T-cell (primary cell): ENCODE measurements at places on chromosomes 5 and 9.

- DNase-seq = peak; percentile 59
Observed at GRCh38 chr9:130235558-130236435, 29.8 kb upstream of the HMCN2 start.

DNA sequence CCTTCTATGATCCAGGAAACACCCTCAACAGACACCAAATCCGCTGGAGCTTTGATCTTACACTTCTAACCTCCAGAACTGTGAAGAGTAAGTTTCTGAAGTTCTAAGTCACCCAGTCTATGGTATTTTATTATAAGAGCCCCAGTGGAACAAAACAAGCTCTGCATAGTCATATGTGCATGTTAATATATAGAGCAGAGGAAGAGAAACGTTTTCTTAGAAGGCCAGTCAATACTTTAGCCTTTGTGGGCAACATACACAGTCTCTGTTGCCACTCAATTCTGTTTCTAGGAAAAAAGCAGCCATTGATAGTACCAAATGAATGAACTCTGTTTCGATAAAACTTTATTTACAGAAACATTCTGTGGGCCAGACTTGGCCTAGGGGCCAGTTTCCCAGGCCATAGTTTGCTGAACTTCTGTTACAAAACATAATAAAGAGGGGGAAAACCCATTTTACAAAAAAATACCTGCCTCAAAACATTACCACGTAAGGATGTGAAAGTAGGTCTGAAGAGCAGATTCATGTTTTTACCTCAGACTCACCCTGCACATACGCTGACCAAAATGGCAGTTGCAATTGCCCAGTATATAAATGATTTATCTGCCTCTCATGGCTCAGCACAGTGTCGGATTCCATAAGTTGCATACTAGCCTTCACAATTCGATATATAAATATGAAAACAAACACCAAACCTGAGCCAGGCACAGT, 350.5 kb downstream of the SLIT3 start:
- DNase-seq = no peak

DNA sequence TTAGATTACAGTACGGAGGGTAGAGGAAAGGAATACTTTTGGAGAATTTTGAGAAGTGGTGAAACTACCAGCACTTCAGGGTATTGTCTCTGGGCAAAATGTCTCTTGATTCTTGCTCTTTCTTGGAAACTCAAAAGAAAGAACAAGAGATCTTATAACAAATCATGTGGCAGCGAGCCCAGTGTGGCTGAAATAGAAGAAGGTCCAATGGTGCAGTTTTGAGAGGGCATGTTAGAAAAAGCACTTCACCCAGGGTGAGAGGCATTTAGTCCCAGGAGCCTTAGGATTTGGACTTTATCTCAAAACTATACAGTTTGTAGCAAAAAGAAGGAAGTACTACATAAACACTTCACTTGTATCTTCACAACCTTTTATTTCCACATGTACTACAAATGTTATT, 39.4 kb downstream of the NNT start:
- DNase-seq = no peak

GRCh38 chr5:149651686-149652085, 70.4 kb downstream of the ARHGEF37 start:
- no peak for DNase-seq

- no peak for DNase-seq
Observed at GRCh38 chr5:37955748-37956147, 115.9 kb upstream of the GDNF start.

DNA sequence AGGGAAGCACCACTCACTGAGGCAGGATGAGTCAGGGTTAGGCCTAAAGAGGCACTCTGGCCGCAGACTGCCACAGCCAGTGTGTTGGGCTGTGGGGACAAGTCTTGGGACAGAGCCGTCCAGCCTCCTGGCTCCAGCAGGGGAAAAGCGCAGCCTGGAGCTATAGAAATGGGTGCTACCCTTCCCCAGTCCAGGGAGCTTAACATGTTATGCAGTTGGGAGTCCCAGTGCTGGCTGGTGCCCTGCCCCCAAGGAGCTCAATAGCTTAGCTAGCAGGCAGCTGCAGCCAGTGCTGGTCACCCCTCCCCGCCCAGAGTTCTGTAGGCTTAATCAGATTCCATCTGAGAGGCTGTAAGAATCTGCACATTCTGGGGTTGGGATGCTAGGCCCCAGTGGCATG, 399.6 kb upstream of the TUSC1 start:
- no peak for DNase-seq

DNA sequence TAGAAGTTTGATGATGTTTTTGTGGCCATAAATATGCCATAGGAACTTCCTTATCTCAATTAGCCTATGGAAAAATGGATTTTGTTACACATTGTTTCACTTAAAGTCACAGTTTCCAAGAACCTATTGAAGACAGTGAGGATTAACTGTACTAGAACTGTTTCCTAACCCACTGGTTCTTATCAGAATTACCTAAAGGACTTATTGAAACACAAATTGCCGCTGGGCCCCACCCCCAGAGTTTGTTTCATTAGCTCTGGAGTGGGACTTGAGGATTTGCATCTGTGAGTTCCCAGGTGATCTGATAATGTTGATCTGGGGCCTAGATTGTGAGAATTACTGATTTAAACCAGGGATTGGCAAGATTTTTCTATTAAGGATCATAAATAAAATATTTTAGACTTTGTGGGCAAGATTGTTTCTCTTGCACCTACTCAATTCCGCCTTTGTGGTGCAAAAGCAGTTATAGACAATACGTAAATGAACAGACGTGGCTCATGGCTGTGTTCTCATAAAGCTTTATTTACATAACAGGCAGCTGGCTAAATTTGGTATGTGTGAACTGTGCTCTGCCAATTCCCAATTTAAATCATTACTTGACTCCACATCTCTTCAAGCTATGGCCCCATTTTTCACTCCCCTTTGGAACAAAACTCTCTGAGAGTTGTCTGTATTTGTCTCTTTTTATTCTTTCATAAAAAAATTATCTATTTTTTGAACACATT, 9.3 kb downstream of the JAK2 start:
- no peak for DNase-seq

DNA sequence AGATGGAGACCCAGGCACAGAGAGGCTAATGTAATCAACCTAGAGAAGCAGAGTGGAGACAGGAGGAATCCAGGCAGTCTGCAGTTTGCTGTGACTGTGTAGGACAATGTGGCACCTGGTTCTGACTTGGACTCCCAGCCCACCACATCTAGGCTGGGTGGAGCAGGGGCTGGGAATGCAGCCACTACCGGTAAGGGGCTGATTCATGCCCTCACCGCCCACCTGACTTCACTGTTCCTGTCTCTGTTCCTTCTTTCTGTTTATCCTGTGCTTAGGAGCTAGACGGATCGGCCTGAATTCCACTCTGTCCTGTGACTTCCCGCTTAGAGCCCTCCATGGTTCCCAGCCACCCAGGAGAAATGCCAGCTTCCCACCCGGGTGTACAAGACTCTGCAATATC, 2.6 kb downstream of the PDLIM4 start:
- no peak for DNase-seq

- DNase-seq = no peak
Observed at GRCh38 chr9:132230605-132231004, 68.7 kb downstream of the NTNG2 start.

DNA sequence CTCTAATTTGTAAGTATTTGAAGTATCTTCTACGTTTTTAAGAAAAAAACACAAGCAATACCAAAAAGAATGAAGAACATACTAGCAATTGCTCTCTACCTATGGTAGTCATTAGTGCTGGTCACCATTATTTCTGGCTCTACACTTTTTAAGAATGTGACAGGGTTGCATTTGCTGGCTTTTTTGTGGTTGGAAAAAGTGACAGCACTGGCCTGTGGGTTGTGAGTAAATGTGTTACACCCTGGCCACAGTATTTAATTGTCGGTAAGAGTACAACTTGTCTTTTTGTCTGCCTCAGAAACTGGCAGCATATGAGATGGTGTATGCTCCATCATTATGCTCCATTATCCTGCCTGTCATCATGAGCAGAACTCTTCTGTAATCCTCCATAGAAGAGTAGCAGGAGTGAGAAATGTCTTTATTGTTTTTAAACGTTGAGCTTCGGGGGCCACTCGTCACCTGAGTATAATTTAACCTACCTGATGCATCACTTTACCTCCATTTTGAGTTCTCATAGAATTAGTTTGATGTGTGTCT, 449.8 kb downstream of the ISL1 start:
- no peak for DNase-seq

- DNase-seq = no peak
Observed at GRCh38 chr5:163569284-163569683, 63.9 kb downstream of the MAT2B start.

- no peak for DNase-seq
Observed at GRCh38 chr9:88007291-88007650, 32.9 kb upstream of the CDK20 start.

DNA sequence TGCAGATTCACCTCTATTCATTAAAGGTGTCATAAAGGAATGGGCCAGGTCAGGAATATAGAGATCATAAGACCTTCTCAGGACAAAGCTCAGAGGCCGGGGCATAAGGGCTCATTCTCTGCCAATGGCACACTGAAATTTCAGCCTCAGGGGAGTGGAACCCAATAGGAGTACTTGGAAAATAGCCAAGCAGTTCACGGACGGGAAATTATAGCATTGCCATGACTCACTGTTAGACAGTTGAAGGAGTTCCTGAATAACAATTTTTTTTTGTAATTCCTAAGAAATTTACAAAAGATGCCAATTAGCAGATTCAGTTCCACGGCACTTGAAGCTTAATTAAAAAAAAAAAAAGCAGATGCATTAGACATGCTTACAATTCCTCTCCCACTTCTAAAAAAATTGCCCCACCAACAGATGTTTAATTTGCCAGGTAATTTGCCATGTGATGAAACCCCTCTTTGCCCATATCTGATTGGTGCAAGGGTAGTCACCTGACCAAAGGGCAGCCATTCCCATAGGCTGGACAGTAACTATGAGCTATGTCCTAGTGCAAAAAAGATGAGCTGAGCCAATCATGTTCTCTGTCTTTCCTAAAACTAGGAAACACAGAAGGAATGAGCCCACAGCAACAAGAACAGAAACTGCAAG, 58.6 kb downstream of the PTCD2 start:
- no peak for DNase-seq

DNA sequence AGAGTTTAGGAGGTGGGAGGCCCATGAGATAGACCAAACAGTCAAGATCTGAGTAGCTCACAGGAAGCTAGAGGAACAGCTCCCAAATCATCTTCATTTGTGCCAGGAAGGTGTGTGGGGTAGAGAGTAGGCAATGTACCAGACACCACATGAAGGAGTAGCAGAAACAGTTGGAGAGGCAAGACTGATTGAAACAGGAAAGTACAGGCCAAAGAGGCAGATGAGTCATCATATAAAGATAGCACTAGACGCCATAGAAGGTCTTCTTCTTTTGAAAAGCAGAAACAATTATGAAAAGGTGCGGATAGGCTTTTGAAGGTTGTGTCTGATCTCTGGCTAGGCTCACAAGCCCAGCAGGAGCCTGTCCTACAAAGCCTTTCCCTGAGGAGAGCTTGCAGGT, 62.7 kb upstream of the PALM2AKAP2 start:
- no peak for DNase-seq

DNA sequence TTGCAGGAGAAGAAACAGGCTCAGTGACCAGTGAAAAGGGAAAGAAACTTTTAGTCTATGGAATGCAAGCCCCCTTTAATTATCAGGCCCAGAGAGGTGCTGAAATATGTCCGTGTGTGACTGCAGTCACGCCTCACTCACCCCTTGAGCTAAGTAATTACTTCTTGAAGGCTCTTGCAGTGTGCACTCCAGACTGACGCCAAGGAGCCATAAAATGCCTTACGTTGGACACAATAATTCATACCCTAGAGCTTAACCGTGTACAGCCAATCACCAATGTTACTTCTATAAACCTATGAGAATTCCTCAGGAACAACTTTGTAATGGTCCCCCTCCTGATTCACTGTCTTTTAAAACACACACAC, 242.2 kb downstream of the SYK start:
- no peak for DNase-seq

DNA sequence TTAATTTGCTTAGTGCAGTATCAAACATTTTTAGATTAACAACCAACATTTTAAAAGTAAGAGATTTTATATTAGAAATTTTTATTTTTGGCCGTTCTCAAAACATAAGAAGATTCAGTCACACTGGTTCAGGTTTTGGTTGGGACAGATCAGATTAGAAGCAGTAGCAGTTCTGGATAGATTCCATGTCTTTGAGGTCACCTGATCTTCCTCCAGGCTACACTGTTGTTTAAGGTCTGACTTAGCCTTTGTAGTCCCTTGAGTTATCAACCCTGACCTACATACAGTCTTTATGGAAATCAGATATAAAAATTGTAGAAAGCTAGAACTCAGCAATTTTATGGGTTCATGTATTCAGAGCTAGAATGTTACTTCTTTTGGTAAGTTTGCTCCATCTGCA, 910.0 kb upstream of the WWC1 start:
- DNase-seq = no peak

DNA sequence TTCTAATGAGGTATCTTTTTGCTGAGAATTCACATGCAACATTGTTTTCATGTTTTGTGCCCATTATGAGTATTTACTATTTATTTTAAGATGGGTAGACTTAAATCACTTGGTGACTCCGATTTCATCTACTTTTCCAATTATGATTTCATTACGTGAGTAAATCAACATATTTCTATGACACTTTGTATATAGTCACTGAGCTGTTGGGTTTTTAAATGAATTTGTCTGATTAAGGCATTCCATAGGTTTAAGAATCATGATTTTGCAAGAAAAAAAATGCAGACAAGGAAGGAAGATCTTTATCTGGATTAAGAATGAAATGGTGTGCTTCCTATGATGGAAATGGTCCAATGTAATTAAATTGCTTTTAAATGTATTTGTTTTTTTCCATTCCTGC, 661.9 kb downstream of the ANXA1 start:
- no peak for DNase-seq

GRCh38 chr5:4531756-4532704, 608.1 kb upstream of the ADAMTS16 start:
- no peak for DNase-seq

- DNase-seq = no peak
Observed at GRCh38 chr5:17075236-17075635, 139.1 kb upstream of the MYO10 start.

GRCh38 chr9:123373447-123373923, 17.5 kb downstream of the CRB2 start:
- no peak for DNase-seq

DNA sequence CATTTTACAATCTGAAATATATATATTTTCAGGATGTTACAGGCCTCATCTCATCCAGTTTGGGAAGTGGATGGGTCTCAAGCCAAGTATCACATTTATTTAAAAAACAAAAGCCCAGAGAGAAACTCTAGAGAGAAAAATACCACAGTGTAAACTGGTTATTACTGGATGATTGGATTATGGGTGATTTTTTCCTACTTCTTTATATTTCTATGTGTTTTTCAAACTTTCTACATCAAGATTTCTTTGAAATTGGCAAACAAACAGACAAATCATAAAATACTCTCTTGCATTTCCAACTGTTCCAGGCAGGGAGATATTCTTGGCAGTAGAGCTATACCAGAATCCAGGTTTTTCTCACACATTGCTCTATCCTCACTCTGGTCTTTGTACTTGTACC, 116.0 kb upstream of the SMIM23 start:
- DNase-seq = no peak
